Vagina (tissue), 2 donors: ENCODE measurements at places on chromosomes 6 and 20.

- no peak for DNase-seq
Observed at GRCh38 chr6:137754366-137754765, 112.7 kb upstream of the TNFAIP3 start.

GRCh38 chr20:10061641-10062040, 26.9 kb downstream of the ANKEF1 start:
- DNase-seq = no peak

- DNase-seq = no peak
Observed at GRCh38 chr6:40399888-40400457, 187.2 kb downstream of the LRFN2 start.

DNA sequence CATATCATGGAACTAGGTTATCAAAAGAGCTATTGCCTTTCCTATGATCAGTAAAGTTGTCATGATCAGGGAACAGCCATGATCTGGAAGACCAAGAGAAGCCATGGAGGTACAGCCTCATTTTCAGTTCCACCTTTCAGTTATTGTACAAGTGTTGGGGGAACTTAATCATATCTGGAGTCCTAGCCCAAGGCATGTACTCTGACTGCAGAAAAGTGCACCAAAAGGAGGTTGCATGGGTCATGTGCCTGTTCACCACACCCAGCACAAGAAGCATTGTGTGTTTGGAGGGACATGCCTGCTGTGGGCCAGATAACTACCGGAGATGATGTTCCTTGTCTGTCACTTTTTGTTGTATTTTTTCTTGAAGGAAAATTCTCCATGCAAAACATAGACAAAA, 185.8 kb upstream of the MAN1A1 start:
- no peak for DNase-seq

DNA sequence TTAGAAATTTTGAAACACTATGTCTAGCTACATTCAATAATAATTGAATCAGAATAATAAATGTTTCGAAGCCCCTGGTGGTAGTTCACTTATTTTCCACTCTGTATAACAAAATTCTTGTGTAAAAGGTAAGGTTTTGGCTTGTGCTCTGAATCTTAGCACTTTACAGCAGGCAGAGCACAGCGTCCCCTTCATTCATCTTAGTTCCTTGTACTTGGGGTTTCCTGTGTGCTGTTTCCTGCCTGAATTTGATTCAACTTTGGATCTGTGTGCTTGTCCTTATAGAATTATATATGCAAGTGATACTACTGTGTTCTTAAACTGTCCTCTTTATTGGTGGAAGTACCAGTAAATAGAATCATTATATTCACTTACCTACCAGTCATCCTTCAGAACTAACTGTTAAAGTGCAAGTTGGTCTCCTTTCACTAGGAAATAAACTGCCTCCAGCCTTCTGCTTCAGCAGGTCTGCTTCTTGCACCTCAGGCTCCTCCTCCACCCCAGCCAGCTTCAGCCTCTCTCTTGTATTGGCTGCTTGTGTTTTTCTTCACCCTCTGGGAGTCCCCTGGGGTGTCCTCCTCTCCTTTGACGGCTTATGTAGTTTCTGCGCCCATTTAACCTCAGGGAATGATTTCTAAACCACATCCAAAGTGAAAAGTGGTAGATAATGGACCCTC, 28.8 kb upstream of the TULP4 start:
- DNase-seq = no peak

GRCh38 chr20:32285621-32286371, 8.3 kb downstream of the KIF3B start:
- DNase-seq = no peak

GRCh38 chr20:60131375-60131774, 173.2 kb downstream of the CDH26 start:
- DNase-seq = no peak

- no peak for DNase-seq
Observed at GRCh38 chr6:137095651-137096238, 51.0 kb upstream of the IL20RA start.

GRCh38 chr20:53498341-53498740, 95.3 kb downstream of the ZNF217 start:
- peak; percentile 16 for DNase-seq

- DNase-seq = no peak
Observed at GRCh38 chr6:31970604-31971271, 1.2 kb downstream of the DXO start.
